Caco-2 (cell line): ENCODE measurements at places on chromosomes 4 and X.

- no peak for DNase-seq
Observed at GRCh38 chr4:94639298-94639697, 118.5 kb upstream of the BMPR1B start.

DNA sequence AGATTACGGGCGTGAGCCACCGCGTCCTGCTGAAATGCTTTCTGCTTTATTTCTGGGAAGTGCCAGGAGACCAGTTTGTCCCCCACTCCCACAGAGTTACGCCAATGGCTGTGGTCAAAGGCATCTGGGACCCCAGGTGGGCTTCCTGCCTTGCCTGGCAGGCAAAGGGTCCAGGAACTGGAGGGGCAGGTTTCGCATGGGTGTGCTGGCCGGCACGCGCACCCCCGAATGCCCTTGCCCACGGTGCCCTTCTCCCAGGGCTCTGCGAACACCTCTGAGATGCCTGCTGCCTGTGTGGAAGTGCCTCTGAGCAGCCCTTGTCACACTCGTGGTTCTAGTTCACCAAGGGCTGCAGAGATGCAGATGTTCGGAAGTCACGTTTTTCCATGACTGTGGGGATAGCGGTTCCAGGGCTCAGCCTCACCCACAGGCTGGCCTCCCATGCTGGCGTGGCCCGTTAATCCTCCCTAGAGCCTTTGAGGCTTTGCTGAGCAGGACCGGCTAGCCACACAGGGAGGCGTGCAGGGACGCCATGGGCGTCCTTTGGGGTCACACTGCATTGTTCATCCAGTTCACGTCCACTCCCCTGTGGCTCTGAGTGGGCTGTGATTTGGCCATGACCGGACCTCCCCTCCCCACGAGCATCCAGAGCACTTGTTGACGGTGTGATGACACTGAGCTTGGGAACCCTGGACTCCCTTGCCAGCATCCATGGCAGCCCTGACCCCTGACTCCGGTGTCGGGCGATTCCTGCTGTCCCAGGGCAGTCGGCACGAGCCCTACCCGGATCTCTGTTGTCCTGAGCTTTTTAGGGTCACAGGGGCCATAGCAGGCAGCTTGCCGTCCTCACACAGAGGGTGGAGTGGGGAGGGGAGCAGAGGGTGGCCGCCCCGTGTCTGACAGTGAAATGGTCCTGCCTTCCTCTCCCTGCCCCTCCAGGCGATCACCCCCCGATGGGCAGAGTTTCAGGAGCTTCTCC is 12.7 kb upstream of the ADD1 start:
- DNase-seq, result no peak

DNA sequence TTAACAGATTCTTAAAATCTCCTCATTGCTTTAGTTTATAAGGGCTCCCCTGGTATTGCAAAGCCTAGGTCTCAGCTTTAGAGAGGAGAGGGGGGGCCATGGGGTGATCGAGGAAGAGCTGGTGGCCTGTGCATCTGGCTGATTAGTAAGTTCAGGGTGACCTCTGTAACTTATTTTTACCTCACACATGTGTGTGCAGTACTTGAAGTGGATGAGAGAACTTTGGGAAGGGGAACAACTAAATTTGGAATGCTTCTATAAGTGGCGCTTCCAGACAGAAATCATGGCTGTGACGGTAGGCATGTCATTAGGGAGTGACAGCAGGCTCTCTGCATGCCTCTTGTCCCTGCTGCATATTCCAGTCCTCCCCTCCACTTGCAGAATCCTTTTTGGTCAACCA is 41.9 kb downstream of the FRAS1 start:
- DNase-seq, result no peak

- DNase-seq, result no peak
Observed at GRCh38 chrX:107724653-107725052, 50.9 kb downstream of the TSC22D3 start.

- no peak for DNase-seq
Observed at GRCh38 chrX:96126182-96126581, 558.5 kb upstream of the DIAPH2 start.

GRCh38 chr4:4866124-4866865 is 6.8 kb downstream of the MSX1 start:
- peak; percentile 68 for DNase-seq

DNA sequence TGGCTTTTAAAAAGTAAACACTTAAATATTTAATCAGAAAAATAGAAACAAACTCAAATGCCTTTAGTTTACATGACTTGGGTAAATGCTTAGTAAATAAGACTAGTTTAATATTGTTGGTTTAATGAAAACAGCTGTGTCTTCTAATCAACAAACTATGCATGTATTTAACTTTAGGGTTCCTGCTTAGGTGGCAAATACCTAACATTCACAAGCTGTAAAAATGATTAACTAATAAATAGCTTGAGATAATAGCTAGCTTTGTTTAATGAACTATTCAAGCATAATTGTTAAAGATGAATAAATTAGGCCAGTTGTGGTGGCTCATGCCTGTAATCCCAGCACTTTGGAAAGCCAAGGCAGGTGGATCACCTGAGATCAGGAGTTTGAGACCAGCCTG is 30.0 kb upstream of the USP46 start:
- DNase-seq, result no peak

- DNase-seq, result no peak
Observed at GRCh38 chrX:11010476-11010875, 100.7 kb upstream of the HCCS start.

- peak; percentile 14 for DNase-seq
Observed at GRCh38 chrX:39984191-39984956, 113.4 kb downstream of the BCOR start.

GRCh38 chrX:18146954-18147353 is 73.7 kb downstream of the BEND2 start:
- DNase-seq, result peak; percentile 30

DNA sequence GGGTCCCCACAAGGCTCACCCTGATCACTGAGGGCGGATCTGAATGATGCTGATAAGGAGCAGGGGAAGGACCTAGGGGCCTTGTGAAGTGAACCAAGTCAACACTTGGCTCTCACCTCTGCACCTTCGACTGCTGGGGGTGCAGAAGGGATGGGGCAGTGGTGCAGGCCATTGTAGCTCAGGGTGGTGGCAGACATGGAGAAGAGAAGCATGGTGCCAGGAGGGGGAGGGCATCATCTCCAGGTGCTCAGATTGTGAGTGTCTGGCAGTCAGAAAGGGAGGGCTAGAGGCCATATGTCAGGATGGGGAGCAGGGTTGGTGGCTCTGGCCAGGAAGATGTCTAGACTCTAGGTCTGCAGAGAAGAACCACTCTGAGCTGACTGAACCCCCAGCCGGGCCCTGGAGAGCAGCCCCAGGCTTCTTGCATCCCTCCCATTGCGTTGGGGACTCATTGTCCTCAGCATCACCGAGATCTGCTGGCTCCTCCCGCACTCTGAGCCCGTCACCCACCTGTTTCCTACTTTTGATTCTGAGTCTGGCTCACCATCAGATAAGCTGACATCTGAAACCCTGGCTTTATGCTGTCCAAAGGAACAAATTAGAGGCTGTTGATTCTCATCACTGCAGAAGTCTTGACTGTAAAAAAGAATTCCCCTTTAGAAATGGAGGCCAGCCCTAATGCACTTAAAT is 3.8 kb downstream of the APLN start:
- DNase-seq, result no peak

DNA sequence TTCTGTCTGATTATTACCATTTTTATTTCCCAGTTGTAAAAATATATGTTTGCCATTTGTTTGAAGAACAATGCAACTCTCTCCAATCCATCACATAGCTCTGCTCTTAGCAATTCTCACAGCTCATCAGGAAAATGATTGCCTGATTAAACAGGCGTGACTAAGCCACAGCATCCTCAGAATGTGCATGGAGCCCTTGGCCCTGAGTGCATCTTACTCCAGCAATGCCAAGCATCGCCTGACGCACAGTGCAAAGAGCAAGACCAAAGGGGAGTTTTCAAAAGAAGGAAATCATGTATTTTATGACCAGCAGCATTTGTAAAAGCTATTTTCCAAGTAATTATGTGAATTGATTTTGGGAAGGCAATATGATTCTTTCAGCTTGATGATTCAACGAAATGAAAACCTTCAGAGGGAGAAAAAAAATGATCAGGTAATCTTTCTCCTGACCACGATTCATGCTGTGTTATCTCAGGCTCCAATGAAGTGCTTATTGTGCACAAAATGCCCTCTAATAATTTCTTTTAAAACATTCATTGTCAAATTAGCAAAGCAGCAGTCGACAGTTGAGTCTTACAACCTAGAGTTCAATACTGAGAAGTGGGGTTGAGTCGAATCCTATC is 138.0 kb upstream of the FAM9B start:
- DNase-seq, result no peak
